ENCODE measurements at places on chromosomes 4 and X.

DNA sequence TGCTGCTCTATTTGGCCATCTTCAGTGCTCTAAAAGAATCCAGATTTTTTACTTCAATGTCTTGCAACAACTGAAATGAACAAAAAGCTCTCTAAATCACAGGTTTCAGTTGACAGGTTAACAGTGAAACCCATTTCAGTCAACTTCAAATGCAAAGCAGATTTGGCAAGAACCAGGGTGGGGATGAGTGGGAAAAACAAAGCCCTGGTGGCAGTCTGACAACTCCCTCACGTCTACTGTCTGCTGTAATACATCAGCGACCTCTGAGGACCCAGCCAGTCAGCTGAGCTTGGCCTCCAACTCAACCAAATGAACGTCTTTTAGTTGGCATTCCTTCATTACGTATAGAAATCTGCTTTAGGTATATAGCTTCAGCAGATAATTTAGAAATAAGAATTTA, 95.8 kb downstream of the COL25A1 start:
- no peak for DNase-seq

- no peak for DNase-seq
Measured at GRCh38 chr4:23516716-23517115, 373.1 kb downstream of the PPARGC1A start.

- DNase-seq, result no peak
Measured at GRCh38 chr4:59629348-59629747, 1570.8 kb upstream of the ADGRL3 start.

DNA sequence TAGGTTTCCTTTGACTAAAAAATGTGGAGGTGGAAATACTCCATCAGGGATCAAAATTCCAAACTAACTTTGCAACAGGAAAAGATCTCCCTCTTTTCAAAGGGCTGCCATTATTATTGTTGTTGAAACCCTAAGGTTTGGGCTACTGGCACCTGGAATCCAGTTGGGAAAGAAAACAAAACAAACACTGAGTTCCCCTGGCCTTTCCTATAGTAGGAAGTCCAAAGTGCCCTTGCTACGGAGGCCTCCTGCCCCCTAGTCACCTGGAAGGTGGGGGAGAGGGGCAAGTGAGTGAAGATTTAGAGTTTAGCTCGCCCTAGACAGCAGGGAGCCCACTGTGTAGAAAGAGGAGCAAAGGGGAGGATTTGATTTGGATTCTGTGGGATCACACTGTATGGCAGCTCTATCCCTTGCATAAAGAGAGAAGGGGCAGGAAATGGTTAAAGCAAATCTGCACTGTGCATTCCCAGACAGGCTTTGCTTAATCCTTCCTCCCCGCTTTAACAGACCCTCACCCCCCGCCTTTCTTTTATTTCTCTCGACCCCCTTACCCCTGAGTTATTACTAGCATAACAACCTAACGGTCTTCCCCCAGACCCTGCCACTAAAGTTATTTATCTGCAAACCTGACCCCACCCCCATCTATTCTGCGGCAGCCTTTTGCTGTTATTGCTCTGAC, 627 bp upstream of the FAT4 start:
- DNase-seq, result no peak

- DNase-seq, result no peak
Measured at GRCh38 chr4:139794158-139794954, 128.7 kb downstream of the MGST2 start.

DNA sequence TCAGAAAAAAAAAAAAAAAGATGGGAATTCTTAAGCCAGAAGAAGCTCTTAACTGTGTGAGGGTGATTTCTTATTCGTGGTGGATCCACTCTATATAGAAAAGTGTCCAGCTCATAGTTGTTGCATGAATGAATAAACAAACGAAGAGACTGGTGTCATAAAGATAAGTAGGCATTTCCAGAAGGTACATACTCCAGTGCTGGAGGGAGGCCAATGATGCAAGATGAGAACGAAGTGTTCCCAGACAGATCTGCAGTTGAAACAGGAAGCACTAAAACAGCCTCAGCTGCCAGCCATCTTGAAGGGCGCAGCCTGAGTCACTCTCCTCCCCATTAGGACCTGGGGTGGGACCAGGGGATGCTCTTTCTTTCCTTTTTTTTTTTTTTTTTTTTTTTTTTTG, 47.4 kb upstream of the HOPX start:
- no peak for DNase-seq

DNA sequence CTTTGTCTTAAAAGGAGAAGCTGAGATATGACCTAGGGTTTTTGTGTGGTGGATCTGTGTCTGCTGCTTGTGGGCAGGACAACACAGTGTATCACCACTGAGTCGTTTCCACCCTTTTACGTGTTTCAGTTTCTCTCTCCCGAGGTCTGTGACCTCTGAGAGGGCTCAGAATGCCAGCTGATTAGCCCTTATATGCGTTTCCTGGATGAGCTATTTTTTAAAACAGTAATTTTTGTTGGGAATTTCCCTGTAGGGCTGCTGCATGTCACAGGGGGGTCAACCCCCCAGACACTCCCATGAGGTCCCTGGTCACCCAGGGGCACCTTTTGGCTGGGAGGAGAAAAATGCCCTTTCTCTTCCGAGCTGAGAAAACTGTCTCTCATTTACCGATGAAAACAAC, 170.4 kb upstream of the CASK start:
- DNase-seq, result no peak

DNA sequence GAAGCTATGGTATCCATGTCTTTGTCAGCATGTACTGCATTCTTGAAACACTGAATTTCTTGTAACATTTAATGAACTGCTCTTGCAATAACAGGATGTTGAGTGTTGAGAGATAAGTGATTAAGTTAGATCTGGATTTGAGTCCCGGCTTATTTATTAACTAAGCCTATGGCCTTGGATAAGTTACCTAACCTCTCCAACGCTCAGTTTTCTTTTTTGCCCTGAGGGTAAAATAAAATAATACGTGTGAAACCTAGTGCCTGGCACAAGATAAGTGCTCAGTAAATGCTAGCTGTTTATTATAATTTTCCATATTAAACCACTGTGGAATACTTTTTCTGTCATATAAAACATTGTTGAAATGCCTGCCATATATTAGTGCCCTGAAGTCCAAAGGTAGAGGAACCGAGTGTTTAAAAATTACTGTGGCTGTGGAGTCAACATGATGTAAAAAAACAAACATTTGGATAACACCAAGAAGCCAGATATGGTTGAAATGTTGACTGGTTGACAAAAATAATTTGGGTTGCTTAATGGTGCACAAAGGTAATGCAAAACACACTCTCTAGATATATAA, 58.6 kb upstream of the ALB start:
- no peak for DNase-seq

DNA sequence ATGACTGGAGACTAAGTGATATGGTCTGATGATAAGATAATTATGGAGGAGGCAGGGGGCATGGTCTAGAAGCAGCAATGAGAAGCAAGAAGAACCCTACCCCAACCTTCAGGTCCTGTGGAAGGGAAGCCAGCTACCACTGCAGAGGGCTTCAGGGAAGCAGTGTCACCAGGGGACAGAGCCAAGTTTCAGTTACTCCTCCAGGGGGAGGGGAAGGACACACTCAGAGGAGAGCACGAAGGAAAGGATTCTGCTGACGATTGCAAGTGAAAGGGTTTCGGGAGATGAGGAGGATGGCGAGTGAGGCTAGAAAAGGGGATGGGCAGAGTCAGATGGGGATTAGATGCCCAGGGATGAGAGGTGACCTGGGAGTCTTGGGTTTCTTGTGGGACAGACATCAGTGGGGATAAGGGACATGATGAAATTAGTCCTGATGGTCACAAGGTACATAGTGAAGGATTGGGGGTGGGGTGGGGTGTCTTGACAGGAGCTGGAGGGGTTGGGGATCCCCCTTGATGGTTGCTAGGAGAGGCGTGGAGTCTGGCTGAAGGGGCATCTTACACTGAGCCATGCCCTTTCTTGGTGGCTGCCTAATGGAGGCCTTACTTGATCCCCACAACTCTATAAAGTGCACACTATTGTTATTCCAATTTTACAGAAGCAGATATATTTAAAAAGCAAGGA, 45.4 kb downstream of the TIGD4 start:
- no peak for DNase-seq

DNA sequence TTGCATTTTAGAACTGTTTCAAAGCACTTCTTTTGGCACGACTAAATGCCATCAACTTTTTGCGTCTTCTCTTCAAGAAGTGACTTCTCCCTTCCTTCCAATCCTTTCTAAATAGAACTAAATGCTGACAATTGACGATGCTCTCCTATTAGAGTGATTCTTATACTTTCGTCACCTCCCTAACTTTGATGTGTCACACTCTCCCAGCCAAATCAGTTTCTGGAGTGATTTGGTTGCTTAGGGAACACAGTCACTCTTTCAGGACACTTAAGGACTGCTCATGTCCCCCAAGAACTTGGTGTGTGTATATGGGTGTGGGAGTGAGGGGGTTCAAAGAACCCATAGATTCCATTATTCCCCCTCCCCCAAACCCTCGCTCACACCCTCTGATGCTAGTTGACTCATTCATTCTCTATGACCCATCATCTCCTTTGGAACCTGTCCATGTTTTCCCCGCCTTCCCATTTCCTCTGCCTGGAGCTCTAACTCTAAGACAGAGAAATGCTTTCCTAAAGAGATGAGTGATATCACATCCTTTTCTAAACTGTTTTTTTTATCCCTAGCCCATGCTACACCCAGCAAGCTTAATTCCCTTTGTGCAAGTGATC, 26.8 kb upstream of the AREG start:
- no peak for DNase-seq

- no peak for DNase-seq
Measured at GRCh38 chr4:25590171-25590570, 65.5 kb upstream of the SLC34A2 start.

- no peak for DNase-seq
Measured at GRCh38 chr4:39524161-39524957, 2.9 kb downstream of the UGDH start.

DNA sequence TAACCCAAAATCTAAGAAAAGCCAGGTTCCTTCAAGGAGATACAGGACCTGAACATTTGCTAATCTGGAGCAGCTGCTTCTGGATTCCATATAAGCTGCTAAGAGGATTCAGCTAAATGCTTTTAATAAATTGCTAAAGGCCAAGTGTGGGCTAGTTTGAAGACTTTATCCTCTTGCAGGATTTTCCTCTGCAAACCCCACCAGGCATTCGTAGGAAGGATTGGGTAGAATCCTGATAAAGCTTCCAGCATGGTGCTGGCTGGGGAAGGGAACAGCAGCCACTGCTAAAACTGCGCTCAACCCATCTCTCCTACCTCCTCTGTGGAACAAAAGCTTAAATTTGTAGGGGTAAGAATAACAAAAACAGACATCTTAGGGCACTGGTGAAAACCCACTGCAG, 61.3 kb upstream of the TAB3 start:
- DNase-seq, result no peak

DNA sequence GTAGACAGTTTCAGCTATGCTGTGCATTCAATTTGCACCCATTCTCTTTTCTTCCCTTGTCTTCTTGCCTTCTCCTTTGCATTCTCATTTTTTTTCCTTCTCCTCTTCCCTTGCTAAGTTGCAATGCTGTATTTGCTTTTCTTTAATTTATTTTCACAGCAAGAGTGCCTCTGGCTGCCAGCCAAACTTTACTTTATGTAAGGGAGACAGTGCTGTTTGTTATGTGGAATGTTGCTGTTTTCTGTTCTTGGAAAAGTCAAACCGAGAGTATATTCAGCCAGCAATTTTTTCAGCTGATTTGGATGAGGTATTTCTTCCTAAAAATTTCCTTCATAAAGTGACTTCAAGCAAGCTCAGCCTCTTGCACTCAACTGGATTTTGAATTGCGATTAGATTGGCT, 1293.4 kb downstream of the ARAP2 start:
- DNase-seq, result no peak

DNA sequence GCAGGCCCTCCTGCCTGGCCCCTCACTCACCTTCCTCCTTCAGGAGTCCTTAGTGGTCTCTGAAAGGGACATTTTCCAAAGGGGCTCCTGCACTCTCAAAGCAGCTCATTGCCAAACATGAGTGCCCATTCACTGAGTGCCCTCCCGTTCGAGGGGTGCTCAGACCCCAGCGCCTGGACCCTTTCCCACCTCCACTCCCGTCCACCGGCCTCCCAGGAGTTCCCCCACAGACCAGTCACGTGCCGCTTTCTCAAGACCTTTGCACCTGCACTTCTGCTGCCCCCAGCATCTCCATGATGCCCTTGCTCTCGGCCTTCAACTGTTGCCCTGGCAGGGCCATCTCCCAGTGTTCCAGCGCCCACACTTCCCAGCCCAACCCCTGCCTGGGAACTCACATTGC, 89.5 kb downstream of the ADRA2C start:
- no peak for DNase-seq

DNA sequence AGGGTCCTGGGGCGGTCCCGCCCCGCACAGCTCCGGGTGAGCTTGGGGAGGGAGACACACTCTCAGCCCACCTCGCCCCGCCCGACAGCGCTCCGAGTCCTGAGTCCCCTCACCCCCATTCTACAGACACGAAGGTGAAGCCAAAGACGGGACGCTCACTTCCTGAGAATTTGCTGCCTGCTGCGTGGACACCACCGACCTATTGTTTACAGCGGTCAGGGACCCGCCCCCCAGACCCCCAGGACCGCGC, 796 bp upstream of the ZNF141 start:
- no peak for DNase-seq

DNA sequence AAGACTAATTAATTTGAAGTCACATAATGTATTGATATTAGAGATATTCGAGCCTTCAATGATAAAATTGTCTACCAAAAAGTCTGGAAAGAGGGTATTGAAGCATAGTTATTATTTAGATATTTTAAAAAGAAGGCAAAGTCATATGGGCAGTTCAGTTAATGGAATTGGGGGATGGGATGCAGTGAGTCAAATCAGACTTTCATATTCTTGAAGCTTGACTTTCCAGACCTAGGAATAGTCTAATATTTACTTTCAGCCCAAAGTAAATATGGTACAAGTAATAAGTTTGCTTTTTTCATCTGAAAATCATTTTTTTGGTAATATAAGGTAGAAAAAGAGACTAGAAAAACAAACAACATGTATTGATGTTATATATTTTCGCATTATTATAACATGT, 2017.8 kb downstream of the C4orf33 start:
- no peak for DNase-seq

- DNase-seq, result no peak
Measured at GRCh38 chrX:112636288-112636687, 43.5 kb downstream of the LHFPL1 start.

DNA sequence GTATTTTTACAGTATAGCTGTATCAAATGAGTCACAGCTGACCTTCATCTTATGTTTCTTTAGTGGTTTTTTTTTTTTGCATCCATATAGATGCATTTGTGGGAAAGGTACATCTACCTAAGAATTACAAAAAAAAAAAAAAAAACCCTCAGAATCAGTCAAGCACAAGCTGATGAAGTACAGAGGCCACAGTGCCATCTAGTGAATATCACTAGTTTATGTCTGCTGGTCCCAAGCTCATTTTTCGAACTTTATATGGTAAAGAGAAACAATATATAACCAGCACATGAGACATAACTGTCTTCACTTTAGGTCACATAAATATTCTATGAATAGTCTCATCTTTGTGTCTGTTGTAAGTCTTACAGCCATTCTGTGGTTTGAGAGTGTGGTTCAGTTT, 220.1 kb downstream of the DLG3 start:
- DNase-seq, result no peak

GRCh38 chrX:154805696-154806091, 409 bp upstream of the MPP1 start:
- no peak for DNase-seq

GRCh38 chr4:169115897-169116254, 105.8 kb upstream of the CBR4 start:
- peak; percentile 74 for DNase-seq

Data from putamen (tissue), 1 donor.